ENCODE measurements at places on chromosomes 1 and 21.

DNA sequence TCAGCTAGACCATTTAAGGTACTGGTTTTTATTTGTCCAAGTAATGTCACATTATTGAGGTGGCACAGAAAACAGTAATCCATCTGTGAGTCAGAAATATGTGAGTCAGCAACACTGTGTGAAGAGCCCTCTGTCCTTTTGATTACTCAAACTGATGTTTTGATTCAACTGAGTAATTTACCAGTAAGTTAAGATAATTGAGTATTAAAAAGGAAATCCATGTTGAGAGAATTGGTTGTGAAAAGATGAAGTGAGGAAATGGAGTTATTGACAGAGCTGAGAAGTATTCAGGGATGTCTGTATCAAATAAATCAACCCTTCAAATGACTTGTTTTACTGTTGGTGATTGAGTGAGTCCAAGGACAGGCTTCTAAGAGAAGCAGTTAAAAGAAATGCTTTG, 302.7 kb upstream of the SGIP1 start:
- DNase-seq = no peak

GRCh38 chr1:7768583-7768982, 2.5 kb upstream of the VAMP3 start:
- peak; percentile 61 for DNase-seq

- DNase-seq = no peak
These were observed 414.7 kb upstream of the PROX1 start for GRCh38 chr1:213572912-213573647.

DNA sequence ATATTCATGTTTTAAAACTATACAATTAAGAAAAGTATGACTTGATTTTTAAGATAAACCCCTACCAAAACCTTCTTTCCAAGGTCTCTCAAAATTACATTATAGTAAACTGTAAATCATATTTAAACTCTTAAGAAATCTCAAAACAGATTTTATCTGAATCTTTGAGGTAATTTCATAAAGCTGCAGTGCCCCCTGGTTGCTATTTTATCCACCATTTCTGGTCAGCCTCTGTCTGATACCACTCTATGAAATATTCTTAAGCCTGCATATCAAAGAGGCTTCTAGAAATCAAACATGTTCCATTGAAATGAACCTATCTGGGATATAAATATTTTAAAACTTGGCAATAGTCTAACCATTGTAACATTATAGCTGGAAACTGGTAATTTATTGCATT, 317.3 kb downstream of the COL11A1 start:
- DNase-seq = peak; percentile 20

- DNase-seq = no peak
These were observed 125.0 kb upstream of the IVNS1ABP start for GRCh38 chr1:185442050-185442449.

DNA sequence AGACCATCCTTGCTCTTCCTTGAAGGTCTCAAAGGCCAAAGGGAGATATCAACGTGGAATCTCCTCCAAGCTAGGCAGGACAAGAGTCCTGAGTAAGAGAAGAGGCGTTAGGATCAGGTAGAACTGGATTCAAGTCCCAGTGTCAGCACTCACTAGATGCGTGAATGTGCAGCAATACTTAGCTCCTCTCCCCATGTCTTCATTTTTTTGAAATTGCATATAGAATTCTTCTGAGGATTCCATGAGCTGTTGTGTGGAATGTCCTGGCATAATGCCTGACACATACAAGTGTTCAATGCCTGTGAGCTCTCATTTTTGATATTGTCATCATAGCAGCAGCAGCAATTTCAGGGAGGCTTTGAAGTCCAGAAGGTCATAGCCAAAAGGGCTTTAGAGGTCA, 333.2 kb downstream of the KCNH1 start:
- no peak for DNase-seq

DNA sequence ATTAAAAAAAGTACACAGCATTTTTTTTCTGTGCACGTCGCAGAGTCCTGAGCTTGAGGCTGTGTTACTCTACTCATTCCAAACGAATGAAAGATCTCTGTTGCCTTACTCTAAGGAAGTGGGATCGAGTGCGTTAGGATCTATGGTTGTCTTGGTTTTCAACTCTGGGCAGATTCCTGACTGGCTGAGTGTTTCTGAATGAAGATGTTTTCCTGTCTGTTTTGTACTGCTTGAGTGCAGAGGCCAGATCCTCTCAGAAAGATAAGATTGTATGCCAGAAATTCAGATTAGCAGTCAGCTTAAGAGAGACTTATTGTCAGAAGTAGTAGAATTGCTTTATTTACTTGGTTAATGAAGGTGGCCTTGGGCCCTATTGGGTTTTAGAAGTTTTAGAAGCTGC, 14.0 kb downstream of the PLA2G2E start:
- no peak for DNase-seq

DNA sequence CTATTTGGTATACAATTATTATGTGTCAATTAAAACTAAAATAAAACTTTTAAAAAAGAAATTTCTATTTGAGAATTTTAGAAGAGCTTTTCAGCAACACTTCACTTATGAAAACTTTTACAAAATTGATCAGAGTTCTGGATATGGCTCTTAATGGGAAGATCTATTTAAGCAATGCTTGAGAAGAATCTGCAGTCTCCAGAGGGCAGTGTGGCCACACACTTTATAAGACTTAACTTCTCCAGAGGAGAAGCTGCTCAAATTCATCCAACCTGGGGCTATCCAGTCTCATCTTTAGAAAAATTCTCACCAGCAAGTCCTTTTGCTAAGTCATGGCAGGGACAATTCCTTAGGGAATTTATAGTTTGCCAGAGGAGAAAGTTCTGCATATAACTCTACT, 25.2 kb upstream of the AGO1 start:
- DNase-seq = peak; percentile 38

- DNase-seq = no peak
These were observed 12.4 kb downstream of the LMOD1 start for GRCh38 chr1:201933840-201934430.

- no peak for DNase-seq
These were observed 176.9 kb upstream of the DEPDC1 start for GRCh38 chr1:68673771-68674170.

GRCh38 chr1:228903434-228904071, 168.3 kb downstream of the RHOU start:
- no peak for DNase-seq

DNA sequence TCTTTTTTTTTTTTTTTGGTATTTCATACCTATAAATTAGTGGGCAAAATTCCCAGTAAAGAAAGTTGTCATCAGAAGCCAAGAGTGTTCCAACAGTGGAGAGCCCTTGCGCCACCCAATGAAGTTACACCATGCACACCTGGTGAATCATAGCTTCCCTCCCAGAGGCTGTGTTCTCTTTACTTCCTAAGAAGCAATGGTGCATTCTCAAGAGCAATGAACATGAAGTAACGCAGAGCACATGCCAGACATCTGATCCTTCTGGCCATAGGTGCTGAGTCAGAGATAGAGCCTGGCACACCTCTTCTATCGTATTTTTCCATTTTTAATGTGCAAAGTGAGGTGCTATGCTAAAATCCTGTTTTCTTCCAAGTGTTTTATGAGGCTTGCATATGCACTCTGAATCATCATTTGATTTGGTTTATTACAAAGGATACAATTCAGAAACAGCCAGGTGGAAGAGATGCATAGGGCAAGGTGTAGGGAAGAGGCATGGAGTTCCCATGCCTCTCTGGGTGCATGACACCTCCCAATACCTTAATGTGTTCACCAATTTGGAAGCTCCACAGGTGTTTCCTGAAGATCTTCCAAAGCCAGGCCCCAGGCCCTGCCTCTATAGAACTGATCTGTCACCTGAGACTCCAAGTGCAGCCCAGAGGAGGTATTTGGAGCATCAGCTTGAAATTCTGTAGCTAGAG, 408.0 kb downstream of the SIPA1L2 start:
- no peak for DNase-seq

GRCh38 chr1:53190210-53190611, 6.4 kb upstream of the CPT2 start:
- no peak for DNase-seq

DNA sequence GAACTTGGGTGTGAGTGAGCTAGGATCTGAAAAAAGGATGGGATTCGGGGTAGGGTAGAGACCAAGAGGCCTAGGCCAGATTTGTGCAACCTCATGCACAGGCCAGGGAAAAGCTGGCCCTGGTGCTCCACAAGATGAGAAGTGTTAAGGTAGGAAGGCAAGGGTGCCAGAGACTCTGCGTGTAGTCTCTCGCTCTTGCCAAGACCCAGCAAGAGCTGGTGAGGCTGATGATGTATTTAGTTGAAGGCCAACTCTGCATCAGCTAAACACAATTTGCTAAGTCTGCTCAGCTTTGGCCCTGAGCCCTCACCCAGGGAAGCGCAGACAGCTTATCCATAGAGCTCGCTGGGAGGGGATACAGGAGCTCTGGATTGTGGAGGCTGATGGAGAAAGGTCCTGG, 26.6 kb upstream of the SOX13 start:
- no peak for DNase-seq

DNA sequence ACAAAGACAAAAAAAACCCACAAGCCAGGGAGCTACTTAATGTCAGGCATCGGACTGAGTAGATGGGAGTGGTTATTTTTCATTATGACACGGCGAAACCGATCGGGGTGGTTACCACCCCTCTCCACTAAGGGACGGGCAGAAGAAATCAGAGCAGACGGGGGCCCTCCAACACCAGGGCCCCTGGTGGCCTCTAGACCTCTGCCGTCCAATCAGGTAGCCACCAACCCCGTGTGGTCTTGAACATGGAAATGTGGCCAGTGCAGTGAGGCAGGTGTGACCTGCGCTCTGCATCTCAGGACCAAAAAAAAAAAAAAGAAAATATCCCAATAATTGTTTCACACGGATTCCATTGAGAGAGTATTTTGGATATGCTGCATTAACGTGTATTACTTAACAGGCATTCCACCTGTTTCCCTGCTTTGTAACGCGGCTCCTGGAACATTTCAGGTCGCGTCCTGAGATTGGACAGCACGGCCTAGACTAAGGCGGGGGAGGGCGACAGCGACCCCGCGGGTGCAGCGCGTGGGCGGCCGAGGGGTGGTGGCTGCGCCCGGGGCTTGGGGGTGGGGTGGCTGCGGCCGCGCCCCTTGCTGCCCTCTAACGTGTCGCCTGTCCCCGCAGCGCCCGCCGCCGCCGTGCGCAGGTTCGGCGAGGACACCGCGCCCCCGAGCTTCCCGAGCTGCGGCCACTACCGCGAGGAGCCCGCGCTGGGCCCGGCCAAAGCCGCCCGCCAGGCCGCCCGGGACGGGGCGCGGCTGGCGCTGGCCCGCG, 48.3 kb downstream of the SIM2 start:
- DNase-seq = no peak

GRCh38 chr1:40258445-40258769, 371 bp downstream of the ZMPSTE24 start:
- no peak for DNase-seq

DNA sequence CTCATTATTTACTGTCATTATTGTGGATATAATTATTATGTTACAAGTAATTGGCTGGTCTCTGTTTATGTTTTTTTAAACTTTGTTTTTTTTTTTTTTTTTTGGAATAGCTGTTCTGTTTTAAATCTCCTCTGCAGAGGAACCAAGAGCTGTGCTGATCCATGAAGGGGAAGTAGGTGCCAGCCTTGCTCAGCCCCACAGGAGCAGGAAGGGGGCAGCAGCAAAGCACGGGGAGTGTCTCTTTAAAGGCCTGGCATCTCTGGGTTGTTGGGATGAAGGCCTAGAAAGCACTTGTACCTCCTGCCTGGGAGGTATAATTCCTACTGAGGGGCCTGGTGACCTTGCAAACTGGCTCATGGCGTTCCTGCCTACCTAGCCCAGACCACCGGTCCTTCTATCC, 2.5 kb upstream of the GRHL3 start:
- no peak for DNase-seq

GRCh38 chr1:208134491-208134890, 109.7 kb downstream of the PLXNA2 start:
- no peak for DNase-seq

DNA sequence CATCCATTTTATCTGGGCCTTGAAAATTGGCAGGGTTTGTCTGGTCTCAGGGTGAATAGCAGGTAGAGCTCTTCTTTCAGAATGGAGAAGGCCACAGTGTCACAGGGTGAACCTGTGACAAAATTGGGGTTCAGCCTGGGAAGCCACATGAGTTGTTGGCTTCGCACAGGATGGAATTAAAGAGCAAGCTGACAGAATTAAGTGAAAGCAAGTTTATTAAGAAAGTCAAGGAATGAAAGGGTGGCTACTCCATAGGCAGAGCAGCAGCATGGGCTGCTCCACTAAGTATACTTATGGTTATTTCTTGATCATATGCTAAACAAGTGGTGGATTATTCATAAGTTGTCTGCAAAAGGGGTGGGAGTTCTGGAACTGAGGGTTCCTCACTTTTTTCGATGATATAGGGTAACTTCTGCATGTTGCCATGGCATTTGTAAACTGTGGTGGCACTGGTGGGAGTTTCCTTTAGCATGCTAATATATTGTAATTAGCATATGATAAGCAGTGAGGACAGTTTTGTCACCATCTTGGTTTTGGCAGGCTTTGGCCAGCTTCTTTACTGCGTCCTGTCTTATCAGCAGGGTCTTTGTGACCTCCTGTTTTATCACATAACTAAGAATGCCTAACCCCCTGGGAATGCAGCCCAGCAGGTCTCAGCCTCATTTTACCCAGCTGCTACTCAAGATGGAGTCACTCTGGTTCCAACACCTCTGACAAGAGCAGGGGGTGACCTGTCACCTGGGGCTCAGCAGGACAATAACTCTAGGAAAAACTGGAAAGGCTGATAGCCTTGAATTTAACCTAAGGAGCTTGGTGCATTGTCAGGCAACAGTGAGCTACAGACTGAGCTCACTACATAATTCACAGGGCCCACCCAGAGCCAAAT, 5.1 kb downstream of the IFNAR2 start:
- peak; percentile 68 for DNase-seq

GRCh38 chr1:220527908-220528678, at the start of gene MARK1:
Gene MARK1 (plus strand): TSS chr1:220528136. CDS start chr1:220528823, 687 bp downstream.
- DNase-seq = no peak

- no peak for DNase-seq
These were observed 575 bp downstream of the TRIM67 start for GRCh38 chr1:231162297-231162969.

DNA sequence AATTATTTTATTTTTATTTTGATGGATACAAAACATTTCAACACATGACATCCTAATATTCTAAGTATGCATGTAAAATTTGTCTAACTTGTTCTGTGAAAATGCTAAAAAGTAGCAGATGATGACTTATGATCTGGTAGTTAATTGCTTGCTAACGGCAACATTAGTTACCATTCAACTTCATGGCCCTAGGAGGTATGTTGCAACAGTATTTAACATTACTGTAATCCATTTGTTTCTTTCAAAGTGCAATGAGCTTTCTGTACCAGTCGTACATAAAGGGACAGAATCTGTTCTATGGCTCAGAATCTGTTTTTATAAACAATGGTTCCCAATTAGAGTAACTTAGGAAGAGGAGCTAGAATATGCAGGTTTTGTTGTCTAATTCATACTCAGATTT, 91.5 kb upstream of the ZNHIT6 start:
- DNase-seq = no peak

- peak; percentile 76 for DNase-seq
These were observed 5.2 kb downstream of the H6PD start for GRCh38 chr1:9239622-9240401.

Measured in NAMALWA (cell line).